ENCODE measurements at places on chromosomes 3 and 15.
A peak's percentile ranks its signal among the peaks of the same experiment; 100 is the strongest.

GRCh38 chr3:167978486-167978885 is 117.2 kb downstream of the GOLIM4 start:
- DNase-seq: no peak

GRCh38 chr3:1609416-1609815 is 489.2 kb upstream of the CNTN4 start:
- no peak for DNase-seq

- no peak for DNase-seq
Observed at GRCh38 chr15:26889298-26889898, 22.5 kb downstream of the GABRA5 start.

GRCh38 chr3:149967086-149967685 is 3.5 kb downstream of the PFN2 start:
- DNase-seq: no peak

GRCh38 chr3:40358454-40358853 is 28.5 kb upstream of the ENTPD3 start:
- no peak for DNase-seq

- no peak for DNase-seq
Observed at GRCh38 chr15:23072633-23073032, 33.3 kb upstream of the TUBGCP5 start.

DNA sequence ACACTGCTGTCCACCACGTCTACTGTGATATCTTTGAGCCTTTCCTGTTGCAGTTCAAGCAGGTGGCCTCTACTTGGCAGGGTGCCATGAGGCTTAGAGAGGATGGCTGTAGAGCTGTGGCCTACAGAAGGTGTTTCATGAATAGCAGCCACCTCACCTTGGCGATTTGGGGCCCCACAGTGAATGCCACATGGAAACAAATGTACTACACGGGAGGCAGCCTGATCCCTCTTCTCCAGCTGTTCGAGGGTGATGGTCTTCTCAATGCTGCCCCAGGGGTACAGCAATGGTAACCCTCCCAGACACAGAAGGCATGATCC is 70.7 kb downstream of the FAM43A start:
- no peak for DNase-seq

- peak; percentile 15 for DNase-seq
Observed at GRCh38 chr3:126136428-126137220, 43.8 kb downstream of the ALDH1L1 start.

- DNase-seq: no peak
Observed at GRCh38 chr3:189789432-189789831, 158.2 kb downstream of the TP63 start.

GRCh38 chr3:39147711-39148434 is 5.5 kb downstream of the CSRNP1 start:
- DNase-seq: peak; percentile 49

DNA sequence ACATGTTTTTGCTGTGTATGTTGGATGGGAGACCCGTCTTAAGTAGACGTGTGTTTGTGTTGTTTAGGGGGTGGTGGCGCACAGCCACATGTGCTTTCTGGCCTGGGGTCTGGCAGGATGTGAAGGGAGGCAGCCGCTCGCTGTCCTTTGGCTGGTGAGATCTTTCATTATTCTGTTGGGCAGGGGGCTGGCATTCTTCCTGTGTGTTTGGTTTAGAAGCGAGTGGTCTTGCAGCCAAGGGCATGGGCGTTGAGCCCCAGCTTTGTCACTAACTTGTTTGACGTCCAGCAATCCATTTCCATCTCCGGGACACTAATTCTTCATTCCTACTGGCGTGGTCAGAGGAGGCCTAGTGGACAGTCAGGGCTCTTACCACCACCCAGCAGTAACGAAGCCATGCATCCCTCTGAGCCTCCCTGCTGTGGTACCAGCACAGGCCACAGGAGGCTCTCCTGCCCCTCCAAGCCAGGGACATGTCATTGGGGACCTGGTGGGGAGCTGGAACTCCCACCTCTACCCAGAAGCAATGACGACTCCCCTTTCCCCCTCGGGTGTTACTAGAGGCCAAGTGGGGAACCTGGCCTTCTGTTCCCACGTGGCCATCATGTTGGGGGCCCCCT is 10.7 kb downstream of the THSD4 start:
- no peak for DNase-seq

DNA sequence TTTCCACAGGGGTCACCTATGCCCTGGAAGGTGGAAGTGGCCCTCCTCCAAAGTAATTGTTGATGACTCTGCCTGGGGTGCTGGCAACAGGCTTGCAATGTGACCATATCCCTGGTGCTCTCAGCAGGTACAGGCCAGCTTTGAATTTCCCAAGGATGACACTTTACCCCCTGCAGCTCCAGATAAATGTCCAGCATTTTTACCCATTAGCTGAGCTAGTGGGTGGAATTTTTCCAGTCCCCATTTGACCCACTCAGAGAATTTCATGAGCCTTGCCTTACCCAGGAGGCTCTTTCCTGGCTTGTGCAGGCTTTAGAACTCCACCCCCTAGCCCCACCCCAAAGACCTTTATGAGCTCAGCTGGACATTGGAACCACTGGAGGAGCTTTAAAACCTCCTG is 77.6 kb downstream of the ST8SIA2 start:
- DNase-seq: no peak

DNA sequence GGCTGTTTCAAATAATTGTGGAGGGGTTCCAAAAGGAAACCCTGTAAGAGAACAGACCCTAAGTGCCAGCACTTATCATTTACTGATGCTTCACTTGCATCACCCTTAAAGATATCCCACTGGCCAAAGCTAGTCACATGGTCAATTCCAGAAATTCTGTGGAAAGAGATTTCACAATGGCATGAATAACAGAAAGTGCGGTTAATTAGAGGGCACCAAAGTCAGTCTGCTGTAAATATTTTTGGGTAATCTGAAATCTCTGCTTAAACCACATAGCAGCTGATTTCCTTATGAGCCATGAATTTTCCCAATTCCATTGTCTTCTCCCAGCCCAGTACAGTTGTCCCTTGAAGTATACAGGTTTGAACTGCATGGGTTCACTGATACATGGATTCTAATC is 346.1 kb downstream of the SI start:
- DNase-seq: no peak

- no peak for DNase-seq
Observed at GRCh38 chr3:163490119-163490518, 1588.2 kb downstream of the SI start.

- DNase-seq: no peak
Observed at GRCh38 chr3:42157540-42158538, 66.7 kb downstream of the TRAK1 start.

GRCh38 chr3:169780742-169781141 is 7.5 kb downstream of the MYNN start:
- no peak for DNase-seq

DNA sequence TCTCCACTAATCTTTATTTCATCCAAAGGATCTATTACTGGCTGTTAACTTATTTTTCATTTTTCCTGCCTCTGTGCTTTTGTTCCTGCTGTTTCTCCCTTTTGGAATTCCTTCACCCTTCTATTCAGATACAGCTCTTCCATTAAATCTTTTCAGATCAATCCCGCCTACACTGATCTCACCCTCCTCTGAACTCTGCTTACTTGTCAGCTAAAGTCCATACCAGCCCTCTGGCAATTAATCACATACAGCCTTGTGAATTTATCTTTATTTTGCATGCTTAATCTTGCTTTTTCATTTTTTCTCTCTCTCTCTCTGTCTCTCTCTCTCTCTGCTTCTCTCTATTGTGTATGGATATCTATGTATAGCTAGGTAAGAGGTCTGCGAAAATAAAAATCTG is 100.8 kb upstream of the UMPS start:
- DNase-seq: no peak

- DNase-seq: no peak
Observed at GRCh38 chr3:125069452-125069851, 13.7 kb upstream of the HEG1 start.

- DNase-seq: no peak
Observed at GRCh38 chr3:128382221-128382807, 84.4 kb downstream of the DNAJB8 start.

DNA sequence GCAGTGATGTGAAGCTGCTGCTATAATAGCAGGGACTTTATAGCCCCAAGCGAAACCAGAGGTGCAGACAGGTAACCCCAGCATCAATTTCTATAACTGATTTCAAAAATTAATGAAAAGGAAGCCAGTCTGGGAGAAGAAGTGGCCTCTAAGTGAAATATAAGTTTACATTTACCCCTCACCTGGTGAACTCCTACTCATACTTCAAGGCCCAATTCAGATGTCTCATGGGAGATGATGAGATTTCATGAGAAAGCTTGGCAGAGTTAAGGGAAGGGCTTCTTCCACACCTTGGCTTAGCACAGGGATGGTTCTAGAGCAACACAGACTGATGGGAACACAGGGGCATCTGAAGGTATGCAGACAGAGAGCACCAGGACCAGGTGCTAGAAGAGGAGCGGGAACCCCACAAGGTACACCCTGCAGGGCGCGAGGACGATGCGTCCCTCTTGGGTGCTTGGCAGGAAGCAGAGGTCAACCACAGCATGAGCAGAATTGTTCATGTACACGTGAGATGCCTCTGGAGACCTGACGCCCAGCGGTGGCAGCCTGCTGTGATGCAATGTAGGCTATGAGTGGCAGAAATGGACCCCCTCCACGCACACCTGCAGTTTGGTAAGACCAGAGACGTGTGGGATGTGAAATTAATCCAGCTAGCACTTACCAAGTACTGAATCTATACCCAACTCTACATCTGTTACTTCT is 102.9 kb downstream of the SRGAP3 start:
- DNase-seq: no peak

DNA sequence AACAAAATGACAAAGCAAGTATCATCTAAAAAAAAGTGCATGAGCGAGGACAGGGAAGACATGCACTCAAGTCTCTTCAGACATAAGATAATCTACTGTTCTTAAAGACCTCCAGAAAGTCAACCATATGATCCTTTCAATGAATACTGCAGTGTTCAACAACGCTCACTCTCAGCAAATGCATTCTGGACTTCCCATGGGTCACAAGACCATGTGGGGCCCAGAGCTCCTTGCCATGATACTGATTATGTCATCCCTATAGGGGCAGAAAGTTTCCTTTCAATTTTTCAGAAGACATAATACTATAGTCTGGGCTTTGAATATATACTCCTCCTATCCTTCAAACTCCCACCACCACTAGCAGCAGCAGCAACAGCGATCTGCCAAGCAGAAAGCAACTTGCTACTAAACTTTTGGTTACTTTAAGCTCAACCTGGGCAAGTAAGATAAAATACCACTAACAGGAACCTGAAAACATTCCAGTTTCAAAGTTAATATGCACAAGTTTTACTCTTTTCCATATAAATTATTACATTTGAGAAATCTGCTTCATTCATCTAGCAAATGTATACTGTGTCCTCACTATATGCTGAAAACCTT is 143.5 kb downstream of the ADAM10 start:
- DNase-seq: no peak

DNA sequence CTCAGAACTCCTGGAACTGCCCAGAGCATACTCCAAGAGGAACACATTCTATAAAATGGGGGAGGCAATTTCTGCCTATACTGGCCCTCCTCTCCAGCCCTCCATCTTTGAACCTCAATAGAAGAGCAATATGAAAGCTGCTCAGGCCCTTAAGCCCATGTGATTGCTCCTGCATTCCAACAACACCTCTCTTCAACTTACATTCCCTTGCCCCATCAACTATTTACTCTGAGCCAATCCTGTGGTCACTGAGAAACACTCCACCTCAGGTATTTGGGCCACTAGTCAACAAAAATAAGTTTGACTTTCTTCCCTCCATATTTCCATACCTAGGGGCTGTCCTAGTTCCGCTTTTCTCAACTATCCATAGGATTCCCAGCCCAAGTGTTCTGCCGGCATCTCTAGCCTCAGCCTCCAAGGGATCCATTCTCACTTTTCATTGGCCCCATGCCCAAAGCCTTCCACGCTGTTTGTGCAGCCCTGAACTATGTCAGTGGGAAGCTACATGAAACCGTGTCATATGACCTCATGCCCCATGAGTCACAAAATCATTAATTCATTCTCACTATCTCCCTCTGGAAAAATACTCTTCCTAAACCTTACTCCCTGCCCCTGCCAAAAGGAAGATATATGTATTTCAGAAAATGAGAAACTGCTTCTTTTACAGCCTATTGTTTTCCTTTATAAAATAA is 61.6 kb downstream of the GJD2 start:
- DNase-seq: no peak

DNA sequence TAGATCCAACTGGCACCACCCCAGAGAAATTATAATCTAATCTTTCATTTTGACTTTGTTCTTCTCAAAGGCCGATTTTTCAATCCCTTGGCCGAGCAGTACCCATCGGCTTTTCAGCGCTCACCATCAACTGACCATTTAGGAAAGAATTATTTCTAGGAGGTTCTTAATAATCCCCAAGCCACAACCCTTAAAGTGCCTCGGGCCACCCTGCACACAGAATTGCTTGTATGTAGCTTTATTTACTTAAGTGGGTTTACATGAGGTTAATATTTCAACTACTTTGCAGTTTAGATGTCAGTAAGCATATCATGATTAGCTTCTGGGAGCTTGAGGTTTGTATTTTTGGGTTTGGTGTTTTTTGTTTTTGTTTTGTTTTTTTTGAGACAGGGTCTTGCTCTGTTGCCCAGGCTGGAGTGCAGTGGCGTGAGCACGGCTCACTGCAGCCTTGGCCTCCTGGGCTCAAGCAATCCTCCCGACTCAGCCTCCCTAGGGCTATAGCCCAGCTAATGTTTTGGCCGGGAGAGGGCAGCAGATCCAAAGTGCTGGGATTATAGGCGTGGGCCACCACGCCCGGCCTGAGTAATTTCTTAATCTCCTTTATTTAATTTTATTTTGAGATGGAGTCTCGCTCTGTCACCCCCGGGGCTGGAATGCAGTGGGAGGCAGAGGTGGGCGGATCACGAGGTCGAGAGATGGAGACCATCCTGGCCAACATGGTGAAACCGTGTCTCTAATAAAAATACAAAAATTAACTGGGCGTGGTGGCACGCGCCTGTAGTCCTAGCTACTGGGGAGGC is 801 bp upstream of the CDAN1 start:
- DNase-seq: no peak

DNA sequence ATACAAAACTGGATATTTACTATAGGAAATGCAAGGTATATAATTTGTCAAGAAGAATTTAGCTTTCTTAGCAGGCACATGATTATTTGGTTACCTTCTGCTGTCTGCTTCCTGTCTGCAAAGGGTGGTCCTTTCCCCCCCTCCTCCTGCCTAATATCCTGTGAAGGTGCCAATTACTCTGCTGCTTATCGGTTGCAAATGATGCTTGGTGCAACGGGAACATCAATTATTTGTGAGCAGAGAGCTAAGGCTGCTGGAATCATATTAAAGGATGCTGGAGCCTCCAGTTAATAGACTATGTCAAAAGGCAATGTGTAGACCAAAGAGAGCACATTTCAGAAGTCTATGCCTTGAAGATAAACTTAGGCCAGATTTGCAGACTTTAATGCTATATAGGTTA is 443.7 kb upstream of the ONECUT1 start:
- no peak for DNase-seq

- no peak for DNase-seq
Observed at GRCh38 chr3:59692117-59692516, 642.3 kb upstream of the CFAP20DC start.

GRCh38 chr3:181618260-181618659 is 93.5 kb upstream of the SOX2 start:
- DNase-seq: no peak

- DNase-seq: no peak
Observed at GRCh38 chr3:127264292-127264691, 23.6 kb downstream of the PRR20G start.

- no peak for DNase-seq
Observed at GRCh38 chr3:31895471-31895870, 85.6 kb downstream of the OSBPL10 start.

All from activated T-cell treated with anti-CD3 and anti-CD28 coated beads, Interleukin-2, amount 50 U/mL, for 24 hours (primary cell).